ENCODE measurements at places on chromosomes 7 and 10. TPM values are rescaled to one million over a fixed set of nuclear protein-coding genes. Genes with fewer than 3 reads are reported as not detected.

The SORBS1 gene
- total RNA-seq, result 37.9 TPM

The SLC16A12 gene
- total RNA-seq, result 25.4 TPM

DNA sequence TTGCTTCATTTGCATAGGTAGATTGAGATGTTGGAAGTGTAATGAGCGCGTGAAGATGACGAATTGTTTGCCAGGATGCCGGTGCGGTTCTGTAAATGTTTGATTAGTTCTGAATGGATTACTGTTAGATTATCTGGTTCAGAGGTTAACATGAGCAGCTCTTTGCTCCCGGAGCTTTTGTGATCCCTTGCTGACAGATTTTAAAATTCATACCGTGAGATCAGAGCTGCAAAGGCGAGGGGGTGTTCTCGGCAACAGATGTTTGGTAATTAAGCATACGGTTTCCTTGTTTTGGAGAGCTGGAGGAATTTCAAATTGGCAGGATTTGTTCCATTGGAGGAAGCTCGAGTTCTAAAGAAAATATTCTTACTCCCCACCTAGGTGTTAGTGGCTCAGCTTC is 237.8 kb upstream of the GPR26 start:
- no peaks in the 10 kb centered on the region for H3K27me3 ChIP-seq
- H3K27ac ChIP-seq, result no peak overlapping the region
- no peak overlapping the region for H3K4me3 ChIP-seq
- DNase-seq, result no peak
- H3K36me3 ChIP-seq, result no peaks in the 10 kb centered on the region

GRCh38 chr7:2607122-2607922 is 24.5 kb upstream of the TTYH3 start:
- no peak overlapping the region for H3K27ac ChIP-seq
- H3K4me3 ChIP-seq, result no peak overlapping the region
- H3K27me3 ChIP-seq, result no peaks in the 10 kb centered on the region
- H3K4me1 ChIP-seq, result peaks cover 15% of the 10 kb centered on the region
- no peak for DNase-seq

The FRMPD2 gene
- 0.50 TPM for total RNA-seq

GRCh38 chr10:62653254-62653653 is 151.3 kb upstream of the ADO start:
- DNase-seq, result no peak
- no peaks in the 10 kb centered on the region for H3K36me3 ChIP-seq
- H3K27ac ChIP-seq, result no peak overlapping the region
- no peaks in the 10 kb centered on the region for H3K4me1 ChIP-seq

- no peak for DNase-seq
- H3K27me3 ChIP-seq, result no peaks in the 10 kb centered on the region
Observed at GRCh38 chr7:128011131-128011661, 20.0 kb downstream of the LRRC4 start.

DNA sequence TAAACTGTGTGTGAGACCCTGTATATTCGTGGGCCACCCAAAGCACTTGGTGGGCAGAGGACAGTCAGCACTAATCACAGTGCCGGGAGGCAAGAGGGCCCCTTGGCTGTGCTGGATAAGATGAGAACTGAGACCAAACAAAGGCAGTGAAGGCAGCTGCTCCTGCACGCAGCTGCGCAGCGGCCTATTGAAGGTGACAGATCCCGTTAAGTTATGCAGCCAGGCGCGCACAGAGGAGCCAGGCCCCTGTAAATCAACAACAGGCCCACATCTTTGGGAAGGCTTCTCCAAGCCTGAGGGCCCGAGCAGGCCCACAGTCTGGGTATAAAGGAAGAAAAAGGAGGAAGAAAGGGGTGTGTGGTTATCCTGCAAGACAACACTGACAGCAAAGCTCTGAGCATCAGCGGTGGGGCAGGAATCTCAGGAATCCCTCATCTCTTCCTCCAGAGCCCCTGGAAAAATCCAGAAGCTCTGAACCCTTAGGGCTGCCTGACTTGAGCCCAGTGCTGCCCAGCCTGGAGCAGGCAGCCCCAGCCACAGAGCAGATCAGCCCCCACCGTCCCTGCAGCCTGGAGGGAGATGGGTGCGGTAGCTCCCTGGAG is 154.2 kb downstream of the ARHGAP12 start:
- no peak overlapping the region for H3K4me3 ChIP-seq

DNA sequence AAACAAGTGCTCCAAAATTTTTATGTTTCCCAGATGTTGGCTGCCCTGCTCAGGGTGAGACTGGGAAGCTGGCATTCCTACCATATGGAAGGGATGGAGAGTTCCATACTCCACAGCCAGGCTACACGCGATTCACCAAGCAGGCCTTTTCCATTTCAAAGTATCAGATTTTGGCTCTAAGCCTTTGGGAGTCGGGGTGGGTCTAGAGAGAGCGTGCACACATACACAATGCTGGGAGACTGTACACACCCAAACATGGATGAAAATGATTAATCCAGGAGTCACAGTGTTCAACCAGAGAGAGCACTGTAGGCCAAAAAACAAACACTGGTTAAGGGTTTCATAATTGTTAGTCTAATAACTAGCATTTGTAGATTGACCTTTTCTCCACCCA is 295.0 kb downstream of the BICC1 start:
- no peak overlapping the region for H3K27ac ChIP-seq
- no peaks in the 10 kb centered on the region for H3K4me1 ChIP-seq
- no peaks in the 10 kb centered on the region for H3K36me3 ChIP-seq
- H3K27me3 ChIP-seq, result no peaks in the 10 kb centered on the region
- H3K4me3 ChIP-seq, result no peak overlapping the region
- no peak for DNase-seq

The UTF1 gene
- total RNA-seq, result not detected

DNA sequence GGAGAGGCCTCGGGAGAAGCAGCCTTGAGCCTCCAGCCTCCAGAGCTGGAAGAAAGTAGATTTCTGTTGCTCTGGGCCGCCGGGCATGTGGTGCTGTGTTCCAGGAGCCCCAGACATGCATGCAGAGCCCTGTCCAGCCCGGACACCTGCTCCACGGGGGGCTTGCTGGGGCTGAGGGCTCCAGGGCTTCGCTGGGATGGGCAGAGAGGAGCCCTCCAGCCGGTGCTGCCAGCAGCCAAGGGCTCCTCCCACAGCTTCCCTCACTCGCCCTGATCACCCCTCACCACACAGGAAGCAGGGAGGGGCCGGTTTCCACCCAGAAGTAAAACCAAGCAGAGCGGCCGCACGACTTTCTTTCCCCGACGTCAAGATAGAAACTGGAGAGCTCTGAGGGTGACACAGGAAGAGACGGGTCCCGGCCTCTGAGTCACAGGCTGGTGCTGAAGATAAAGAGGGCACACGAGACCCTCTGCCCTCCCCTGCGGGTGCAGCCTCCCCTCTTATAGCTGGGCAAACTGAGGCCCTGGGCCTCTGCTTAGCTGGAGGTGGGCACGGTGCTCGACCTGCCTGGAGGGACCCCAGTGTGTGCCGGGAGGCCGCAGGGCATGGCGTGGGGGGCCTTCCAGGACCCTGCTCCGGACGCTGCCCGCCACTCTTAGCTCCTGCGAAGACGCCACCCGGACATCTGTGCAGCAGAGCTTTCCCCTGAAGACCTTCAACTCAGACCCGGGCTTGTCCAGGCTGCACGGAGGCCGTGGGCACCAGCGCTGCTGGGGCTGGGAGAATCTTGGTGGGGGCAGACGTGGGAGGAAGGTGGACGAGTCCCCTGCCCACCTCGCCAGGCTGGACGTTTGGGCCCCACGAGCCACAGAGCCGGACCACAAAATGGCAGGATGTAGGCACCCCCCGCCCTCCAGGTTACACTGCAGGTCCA is 31.1 kb downstream of the ADAP1 start:
- H3K36me3 ChIP-seq, result no peaks in the 10 kb centered on the region
- H3K27ac ChIP-seq, result no peak overlapping the region
- H3K4me3 ChIP-seq, result no peak overlapping the region
- DNase-seq, result peak; percentile 39
- no peaks in the 10 kb centered on the region for H3K27me3 ChIP-seq

DNA sequence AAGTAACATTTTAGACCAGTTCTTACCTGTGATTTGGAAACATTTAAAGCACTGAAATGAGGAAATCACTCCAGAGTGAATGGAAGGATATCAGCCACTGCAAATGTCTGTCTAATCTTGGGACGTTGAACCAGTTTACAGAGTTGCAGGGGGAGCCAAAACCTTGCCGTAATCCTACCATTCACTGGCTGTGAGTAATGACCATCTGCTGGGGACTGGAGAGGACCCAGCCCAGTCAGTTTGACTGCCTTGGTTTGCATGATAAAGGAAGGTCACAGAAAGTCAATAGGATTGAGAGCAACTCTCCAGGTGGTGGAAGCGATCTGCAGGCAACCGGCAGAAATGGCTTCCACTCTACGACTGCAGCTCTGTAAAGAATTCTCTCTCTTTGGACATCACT is 167.2 kb downstream of the AKR1D1 start:
- no peaks in the 10 kb centered on the region for H3K27me3 ChIP-seq
- H3K36me3 ChIP-seq, result no peaks in the 10 kb centered on the region
- H3K4me1 ChIP-seq, result no peaks in the 10 kb centered on the region
- H3K27ac ChIP-seq, result no peak overlapping the region

The ZNF22 gene
- total RNA-seq, result 28.5 TPM

DNA sequence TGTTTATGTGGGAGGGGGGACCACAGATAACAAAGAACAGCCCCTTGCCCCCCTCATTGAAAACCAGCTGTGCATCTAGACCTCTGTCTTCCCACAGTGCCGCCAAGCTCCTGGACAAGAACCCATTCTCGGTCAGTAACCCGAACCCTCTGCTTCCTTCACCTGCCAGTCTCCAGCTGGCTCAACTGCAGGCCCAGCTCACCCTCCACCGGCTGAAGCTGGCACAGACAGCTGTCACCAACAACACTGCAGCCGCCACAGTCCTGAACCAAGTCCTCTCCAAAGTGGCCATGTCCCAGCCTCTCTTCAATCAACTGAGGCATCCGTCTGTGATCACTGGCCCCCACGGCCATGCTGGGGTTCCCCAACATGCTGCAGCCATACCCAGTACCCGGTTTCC is 91.0 kb upstream of the PDCD4 start:
- H3K27me3 ChIP-seq, result no peaks in the 10 kb centered on the region
- no peak overlapping the region for H3K27ac ChIP-seq
- no peak overlapping the region for H3K4me3 ChIP-seq
